D341Med (cell line): ENCODE measurements at places on chromosomes 11 and 22.

- no peak for DNase-seq
Measured at GRCh38 chr22:40534379-40535188, 101.9 kb downstream of the MRTFA start.

GRCh38 chr11:63567044-63567840 lies 4.1 kb upstream of the PLAAT2 start:
- DNase-seq: no peak

GRCh38 chr22:32518848-32519247 lies 44.2 kb downstream of the FBXO7 start:
- no peak for DNase-seq

- no peak for DNase-seq
Measured at GRCh38 chr22:28480000-28480715, 199.5 kb downstream of the TTC28 start.

DNA sequence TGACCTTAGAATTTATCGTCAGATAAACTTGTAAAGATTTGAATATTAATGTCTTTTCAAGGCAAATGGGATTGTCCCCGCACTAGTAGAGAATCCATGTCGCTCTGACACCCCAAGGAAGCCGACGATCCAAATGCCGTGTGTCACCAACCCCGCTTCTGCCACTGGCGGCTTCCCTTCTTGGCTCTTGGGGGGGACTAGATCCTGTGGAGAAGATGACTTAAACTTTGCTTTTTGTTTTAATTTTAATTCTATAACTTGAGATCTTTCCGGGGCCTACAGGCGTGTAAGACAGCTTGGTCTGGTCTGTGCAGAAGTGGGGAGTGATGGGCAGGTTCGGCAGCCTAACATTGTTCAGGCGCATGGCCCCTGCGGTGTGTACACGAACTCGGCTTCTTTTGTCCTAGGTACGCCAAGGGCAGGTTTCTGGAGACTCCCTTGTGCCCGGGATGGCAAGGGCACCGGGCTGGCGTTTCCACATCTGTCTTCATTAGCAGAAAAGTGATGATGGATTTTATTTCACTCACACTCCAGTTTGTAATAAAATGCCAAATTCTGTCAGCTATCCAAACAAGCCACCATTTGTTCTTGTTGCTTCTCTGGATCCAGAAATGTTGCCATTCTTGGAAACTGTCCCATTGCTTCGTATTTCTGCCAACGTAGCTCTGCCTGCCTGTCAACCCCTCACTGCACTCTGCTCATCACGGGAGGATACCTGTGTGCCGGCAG lies 6.7 kb downstream of the YDJC start:
- DNase-seq: no peak

GRCh38 chr11:16977994-16978315 lies 36.3 kb downstream of the PLEKHA7 start:
- no peak for DNase-seq

GRCh38 chr11:88131764-88132470 lies 43.3 kb downstream of the RAB38 start:
- DNase-seq: no peak
